ENCODE measurements at places on chromosomes 13 and 19.
A peak's percentile ranks its signal among the peaks of the same experiment; 100 is the strongest.

DNA sequence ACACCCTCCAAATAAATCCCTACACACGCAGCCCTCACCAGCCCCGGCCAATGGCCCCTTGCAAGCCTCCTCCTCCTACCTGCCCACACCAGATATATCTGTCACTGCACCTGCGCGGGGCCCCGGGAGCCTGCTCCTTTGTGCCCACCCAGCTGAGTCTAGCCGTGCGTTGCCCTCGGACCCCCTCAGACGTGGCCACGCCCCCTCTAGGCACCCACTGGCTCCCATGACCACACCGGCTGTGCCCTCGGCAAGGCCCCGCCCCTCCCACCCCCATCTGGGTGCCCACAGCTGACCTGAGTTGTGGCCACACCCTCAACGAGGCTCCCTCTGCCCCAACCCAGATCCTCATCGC lies 6.3 kb upstream of the PNPLA6 start:
- DNase-seq: no peak
- no peak overlapping the region for H3K27ac ChIP-seq
- H3K4me3 ChIP-seq: no peak overlapping the region
- peaks cover 67% of the 10 kb centered on the region for H3K36me3 ChIP-seq
- no peaks in the 10 kb centered on the region for H3K4me1 ChIP-seq

DNA sequence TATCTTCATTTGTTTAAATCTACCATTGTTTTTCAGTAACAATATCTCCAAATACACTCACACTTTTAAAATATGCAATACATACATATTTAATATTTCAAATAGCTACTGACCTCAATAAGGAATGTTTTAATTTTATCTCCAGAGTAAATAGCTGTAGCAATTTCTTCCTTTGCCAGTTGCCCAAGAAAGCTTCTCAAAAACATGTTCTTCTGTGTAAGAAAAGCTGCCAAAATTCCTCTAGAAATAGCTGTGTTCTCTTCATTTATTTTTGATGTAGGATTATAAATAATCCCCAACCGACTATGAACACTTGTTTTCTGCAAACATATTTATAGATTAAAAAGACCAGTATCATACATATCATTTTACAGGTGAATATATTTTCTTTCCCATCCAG lies 150.5 kb downstream of the UGGT2 start:
- H3K4me1 ChIP-seq: no peaks in the 10 kb centered on the region
- no peaks in the 10 kb centered on the region for H3K36me3 ChIP-seq
- DNase-seq: no peak
- no peaks in the 10 kb centered on the region for H3K27me3 ChIP-seq
- H3K4me3 ChIP-seq: no peak overlapping the region

GRCh38 chr19:14733574-14733973 lies 43.7 kb downstream of the ZNF333 start:
- no peak overlapping the region for H3K27ac ChIP-seq
- no peaks in the 10 kb centered on the region for H3K36me3 ChIP-seq

DNA sequence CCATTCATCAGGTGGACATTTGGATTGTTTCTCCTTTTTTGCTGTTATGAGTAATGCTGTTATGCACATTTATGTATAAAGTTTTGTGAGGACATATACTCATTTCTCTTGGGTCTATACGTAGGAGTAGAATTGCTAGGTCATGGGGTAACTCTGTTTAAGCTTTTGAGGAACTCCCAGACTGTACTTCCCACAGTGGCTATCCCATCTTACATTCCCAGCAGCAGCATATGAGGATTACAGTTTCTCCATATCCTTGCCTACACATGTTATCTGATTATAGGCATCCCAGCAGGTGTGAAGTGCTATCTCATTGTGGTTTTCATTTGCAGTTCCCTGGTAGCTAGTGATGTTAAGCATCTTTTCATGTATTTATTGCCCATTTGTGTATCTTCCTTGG lies 5.9 kb downstream of the ZSCAN22 start:
- no peak for DNase-seq
- H3K36me3 ChIP-seq: peaks cover 29% of the 10 kb centered on the region
- no peaks in the 10 kb centered on the region for H3K27me3 ChIP-seq

- H3K27me3 ChIP-seq: peaks cover 96% of the 10 kb centered on the region
- no peaks in the 10 kb centered on the region for H3K36me3 ChIP-seq
- peak overlapping the region; percentile 19 for H3K4me3 ChIP-seq
- no peak overlapping the region for H3K27ac ChIP-seq
- no peak for DNase-seq
These were observed 654 bp downstream of the ZIC5 start for GRCh38 chr13:99970651-99971575.
